H54 (cell line): ENCODE measurements at places on chromosomes 7 and 10.

- DNase-seq = no peak
Observed at GRCh38 chr7:99079104-99079503, 64.8 kb downstream of the SMURF1 start.

DNA sequence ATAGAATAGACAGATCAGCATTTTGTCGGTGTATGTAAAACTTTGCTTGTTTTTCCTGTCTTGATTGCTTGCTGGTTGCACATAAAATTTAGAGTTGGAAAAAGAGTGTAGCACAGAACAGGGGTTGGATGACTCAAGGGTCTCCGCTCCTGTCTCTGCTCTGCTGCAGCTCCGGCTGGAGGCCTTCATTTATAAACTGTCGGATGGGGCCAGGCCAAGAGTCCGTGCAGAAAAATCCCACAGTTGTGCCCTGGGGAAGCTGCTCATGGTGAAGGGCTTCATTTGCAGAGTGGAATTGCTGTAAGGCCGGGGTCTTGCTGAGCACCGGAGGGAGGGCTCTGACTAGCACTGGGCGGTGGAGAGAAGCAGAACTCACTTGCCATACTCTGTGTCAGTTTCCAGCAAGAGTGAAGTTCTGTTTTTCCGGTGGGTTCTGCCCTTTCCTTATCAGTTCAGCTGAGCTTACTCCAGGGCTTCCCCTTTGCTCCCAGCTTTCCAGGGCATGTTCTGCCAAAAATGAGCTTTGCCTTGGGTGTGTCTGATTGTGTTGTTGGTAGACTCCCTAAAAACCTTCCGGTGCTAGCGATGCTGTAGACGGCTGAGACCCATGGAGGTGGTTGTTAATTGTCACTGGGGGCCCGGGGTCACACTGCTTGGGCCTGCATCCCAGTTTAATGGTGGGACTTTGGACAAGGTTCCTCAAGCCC lies 67.2 kb downstream of the CAMK1D start:
- DNase-seq = no peak

DNA sequence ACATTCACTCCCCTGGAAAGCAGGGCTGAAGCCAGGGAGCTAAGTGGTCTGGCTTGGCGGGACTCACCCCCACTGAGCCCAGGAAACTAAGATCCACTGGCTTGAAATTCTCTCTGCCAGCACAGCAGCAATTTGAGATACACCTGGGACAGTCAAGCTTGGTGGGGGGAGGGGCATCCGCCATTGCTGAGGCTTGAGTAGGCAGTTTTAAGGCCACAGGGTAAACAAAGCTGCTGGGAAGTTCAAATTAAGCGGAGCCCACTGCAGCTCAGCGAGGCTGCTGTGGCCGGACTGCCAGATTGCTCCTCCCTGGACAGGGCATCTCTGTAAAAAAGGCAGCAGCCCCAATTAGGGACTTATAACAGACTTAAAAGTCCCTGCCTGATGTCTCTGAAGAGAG lies 108.2 kb upstream of the FAM13C start:
- no peak for DNase-seq

- no peak for DNase-seq
Observed at GRCh38 chr7:28217143-28217542, 36.5 kb upstream of the JAZF1 start.

GRCh38 chr7:122618585-122619189 lies 80.2 kb downstream of the RNF133 start:
- no peak for DNase-seq

DNA sequence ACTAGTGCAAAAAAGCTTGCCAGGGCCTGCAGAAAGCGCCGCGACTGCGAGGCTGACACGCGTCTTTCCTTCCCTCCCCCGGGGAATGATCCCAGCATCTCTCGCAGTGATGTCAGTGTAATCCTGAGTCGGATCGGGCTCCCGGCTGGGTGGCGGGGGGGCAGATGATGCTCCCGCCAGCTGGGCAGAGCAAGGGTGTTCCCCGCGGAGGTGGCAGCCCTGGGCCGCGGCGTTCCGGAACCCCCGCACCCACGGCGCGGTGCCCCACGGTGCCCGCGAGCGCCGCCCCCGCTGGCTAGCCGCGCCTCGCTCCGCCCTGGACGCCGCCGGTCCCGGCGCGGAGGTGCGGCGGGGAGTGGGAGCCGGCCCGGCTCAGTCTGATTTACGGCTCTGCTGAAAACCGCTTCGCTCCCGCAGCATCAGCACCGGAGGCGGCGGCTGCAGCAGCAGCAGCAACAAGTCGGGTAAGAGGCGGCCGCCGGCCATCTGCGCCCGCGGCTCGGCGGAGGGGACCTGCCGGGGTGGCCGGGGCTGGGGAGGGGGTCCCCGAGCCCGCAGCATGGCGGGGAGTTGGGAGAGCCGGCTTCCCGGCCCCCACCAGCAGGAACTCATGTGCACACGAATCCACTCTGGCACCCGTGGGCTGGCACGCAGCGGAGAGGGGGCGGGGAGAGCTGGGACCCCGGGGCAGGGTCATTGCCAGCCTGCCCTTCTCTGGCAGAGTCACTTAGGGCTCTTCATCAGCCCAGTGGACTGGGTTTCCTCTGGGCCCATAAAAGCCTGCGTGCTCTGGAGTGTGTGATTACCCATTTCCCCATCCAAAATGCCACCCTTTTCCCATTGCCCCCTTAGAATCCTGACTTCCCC lies at the start of gene ZNF365:
Gene ZNF365 (plus strand): TSS at position 375 of the 867 bp plus-strand sequence. CDS start 1,825 bp downstream, outside the sequence.
- DNase-seq = peak; percentile 74

- no peak for DNase-seq
Observed at GRCh38 chr10:124254490-124254889, 161.1 kb upstream of the CHST15 start.

- no peak for DNase-seq
Observed at GRCh38 chr7:96663457-96663856, 46.2 kb downstream of the SEM1 start.

DNA sequence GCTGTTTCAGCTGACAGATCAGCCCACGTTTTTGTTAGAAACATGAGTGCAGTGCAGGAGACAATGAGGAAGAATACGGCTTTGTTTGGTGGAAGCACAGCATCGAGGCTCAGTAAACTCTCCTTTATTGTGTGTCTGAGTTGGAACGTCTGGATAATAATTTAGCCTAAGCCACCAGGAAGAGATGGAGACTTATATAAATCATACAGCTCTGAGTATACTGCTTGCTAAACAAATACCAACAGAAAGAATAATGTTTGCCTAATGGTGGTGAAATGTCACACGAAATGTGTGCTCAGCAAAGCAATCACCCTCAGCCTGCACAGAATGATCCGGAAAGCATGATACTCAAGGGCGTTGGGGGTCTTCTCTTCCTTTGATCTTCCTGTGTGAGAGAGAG lies 664.1 kb upstream of the ADARB2 start:
- DNase-seq = no peak

DNA sequence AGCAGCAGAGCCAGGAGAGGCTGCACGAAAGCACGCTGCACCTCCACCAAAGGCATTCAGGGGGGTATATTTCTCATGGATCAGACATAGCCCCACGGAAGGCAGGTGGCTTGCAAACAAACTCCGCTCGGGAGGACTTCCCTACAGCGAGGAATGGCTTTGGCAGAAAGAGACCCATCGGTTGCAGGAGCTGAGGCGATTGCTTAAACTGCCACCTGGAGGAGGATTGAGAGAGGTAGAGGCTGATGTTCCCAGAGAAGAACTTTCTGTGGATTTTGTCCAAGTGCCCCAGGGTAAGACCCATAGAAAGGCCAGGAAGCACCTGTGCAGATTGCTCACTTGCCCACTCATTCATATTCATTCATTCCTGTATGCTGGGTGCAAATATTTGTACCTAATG lies 89.1 kb downstream of the NEUROD6 start:
- DNase-seq = no peak

DNA sequence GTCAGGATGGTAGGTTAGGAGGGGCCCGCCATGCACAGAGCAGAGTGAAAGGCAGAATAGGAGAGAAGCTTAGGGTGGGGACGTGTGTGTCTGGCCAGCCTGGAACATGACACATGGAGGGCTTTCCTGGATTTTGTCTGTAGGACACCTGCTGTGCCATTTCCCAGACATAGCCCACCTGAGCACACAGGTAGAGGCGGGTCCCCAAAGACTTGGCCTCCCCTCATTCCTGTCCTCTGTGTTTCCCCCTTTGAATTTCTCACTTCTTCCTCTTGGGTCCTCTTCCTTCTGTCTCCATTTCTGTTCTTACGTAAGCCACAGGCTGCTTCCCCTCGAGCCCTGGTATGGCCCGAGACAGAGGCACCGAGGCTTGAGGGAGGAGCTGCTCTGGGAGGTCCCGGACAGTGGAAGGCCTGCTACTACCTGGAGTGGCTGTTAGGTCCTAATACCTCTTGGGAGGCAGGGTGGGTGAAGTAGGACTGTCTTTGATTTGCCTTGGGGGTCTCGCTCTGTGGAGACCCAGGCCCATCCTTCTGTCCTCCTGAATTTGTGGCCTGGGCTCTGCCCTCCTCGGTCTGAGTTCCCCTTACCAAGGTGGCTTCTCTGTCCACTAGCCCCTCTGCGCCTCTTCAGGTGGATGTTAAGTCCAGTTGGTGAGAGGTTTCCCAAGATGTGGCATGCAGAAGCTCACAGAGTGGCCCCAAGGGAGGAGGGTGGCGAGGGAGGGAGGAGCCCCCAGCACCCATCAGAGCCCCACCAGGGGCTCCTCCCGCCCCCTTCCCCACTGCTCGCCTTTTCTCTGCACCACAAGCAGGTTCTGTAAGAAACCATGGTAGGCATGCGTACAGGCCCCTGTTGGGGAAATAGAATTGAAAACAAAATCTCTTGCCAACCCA lies 5.5 kb downstream of the ZNF775 start:
- DNase-seq = no peak

DNA sequence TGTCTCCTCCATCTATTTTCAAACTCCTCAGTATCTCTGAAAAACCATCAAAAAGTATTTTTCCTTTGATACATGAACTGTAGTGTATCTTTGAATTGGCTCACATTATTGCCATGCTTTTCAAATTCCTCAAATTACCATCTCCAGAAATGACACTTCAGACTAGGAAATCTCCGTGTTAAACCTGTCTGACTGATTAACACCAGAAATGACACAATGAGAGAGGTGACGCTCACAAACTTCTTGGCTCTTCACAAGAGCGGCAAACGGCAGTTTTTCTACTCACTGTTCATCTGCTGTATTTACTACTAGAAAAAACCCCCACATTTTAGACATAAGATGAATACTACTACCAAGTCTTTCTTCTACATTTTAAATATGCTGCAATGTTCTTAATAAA lies 56.6 kb downstream of the MKX start:
- DNase-seq = no peak
